Esophagus muscularis mucosa (tissue), 4 donors: ENCODE measurements at places on chromosomes 11 and 22.
A peak's percentile ranks its signal among the peaks of the same experiment; 100 is the strongest.

DNA sequence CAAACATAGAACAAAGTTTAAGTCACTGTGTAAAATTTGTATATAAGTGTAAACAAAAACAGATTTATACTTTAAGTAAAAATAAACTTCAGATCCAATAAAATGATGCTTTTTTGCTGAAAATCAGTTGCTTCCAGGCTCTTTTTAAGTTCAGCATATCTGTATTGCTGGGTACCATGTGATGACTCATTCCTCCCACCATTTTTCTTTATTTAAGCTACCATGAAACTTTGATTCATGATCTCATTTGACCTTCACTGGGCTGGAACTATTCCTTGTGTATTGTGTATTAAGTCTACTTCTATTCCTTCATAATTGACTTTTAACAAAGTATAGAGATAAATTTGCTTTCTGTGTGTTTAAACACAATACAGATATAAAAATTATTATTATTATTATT is 46.3 kb upstream of the RRM1 start:
- DNase-seq, result no peak

DNA sequence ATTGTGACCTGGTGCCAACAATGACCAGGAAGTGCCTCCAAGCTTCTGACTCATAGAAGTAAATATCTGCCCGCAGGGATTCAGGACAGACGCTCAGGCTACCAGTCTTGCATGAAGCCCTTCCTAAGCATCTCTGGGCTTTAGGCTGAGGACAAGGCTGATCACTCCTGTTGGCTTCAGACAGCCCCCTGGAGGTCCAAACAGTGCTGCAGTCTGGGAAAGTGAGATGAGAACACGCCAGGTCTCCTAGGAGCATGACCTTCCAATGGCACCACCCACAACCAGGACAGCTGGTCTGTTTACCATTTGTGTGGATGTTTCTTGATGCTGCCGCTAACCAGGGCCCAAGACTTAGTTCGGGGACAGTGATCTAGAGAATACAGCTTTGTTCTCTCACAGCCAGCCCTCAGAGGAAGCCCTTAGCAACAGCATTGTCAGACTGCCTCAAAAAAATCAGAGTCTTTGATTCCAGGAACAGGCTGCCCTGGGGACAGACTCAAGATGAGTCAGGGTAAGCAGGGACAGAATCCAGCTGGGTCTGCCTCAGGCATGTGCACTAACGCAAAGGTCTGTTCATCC is 111.2 kb downstream of the ZNF280B start:
- peak; percentile 91 for DNase-seq

- no peak for DNase-seq
These were observed 41.6 kb downstream of the MRGPRX2 start for GRCh38 chr11:19018901-19019300.

- DNase-seq, result no peak
These were observed 66.4 kb downstream of the ADAMTS15 start for GRCh38 chr11:130514851-130515250.

GRCh38 chr11:48122656-48123055 is 94.0 kb upstream of the OR4B1 start:
- DNase-seq, result peak; percentile 70

- DNase-seq, result no peak
These were observed 29.2 kb downstream of the GUCY1A2 start for GRCh38 chr11:106989078-106989455.

- no peak for DNase-seq
These were observed 151.8 kb downstream of the NAV2 start for GRCh38 chr11:19864141-19865140.

GRCh38 chr11:6782720-6783119 is at the start of gene OR2AG1:
Gene OR2AG1 (plus strand): TSS chr11:6783020. CDS start chr11:6785038, 2,018 bp downstream.
- no peak for DNase-seq

- no peak for DNase-seq
These were observed 22.2 kb upstream of the NAP1L4 start for GRCh38 chr11:3014057-3014938.

DNA sequence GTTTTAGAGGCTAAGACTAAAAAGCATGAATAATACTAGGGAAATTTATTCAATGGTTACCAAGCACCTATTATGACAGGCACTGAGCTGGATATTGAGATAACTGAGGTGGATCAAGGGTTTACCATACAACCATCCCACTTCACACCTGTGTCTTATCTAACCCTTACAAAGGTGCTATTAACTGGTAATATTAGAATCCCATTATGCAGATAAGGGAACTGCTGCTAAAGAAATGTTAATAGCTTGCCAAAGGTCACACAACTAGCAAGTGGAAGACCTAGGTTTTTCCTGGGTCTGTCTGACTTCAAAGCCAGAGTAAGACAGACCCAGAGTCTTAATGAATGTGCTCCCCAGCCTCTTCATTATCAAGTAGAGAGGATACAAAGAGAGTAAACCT is 21.1 kb upstream of the VSTM5 start:
- DNase-seq, result peak; percentile 7

GRCh38 chr11:62671608-62672389 is at the start of the genes LBHD1 and UQCC3:
Gene LBHD1 (minus strand): TSS chr11:62672267. CDS start chr11:62670031, 2,236 bp downstream.
Gene UQCC3 (plus strand): TSS chr11:62671673. CDS start chr11:62671746, 73 bp downstream.
- peak; percentile 94 for DNase-seq
